WERI-Rb-1 (cell line): ENCODE measurements at places on chromosomes 1 and 21.

- no peak for DNase-seq
These were observed 524.2 kb downstream of the KIF26B start for GRCh38 chr1:245678860-245679411.

GRCh38 chr1:107795441-107795840, 169.5 kb downstream of the VAV3 start:
- no peak for DNase-seq

DNA sequence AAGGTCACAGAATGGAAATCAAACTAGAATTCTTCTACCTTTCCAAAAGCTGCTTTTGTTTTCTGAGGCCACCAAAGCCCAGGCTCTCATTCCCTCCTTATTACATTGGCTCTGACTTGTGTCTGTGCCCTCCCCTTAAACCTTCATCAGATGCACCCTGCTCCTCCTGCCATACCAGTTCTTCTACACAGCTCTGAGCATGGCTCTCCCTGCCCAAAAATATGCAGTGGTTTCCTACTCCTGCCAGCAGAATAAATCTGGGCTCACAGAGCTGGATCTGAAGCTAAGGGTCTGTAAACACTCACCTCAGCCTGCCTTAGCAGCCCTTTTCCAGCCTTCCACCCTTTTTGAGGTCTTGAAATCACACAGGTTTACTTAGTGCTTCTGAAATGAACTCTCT, 55.0 kb downstream of the TTC3 start:
- DNase-seq: no peak

DNA sequence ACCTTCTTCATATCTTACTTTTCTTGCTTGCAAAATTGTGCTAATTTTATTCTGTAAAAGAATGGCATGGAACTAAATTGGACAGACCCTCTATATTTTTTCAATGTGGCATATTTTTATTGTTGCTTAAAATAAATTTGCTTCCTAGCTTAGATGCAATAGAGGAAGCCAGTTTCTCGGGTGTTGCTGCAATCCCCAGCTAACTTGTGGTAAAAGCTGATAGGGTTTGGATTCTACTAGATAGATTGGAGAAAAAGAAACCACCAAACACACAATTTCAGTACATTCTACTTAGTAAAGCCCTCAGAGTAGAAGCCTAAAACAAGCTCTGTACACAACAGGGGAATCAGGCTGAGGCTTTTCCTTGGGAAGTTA, 49.5 kb upstream of the GCLM start:
- DNase-seq: no peak

DNA sequence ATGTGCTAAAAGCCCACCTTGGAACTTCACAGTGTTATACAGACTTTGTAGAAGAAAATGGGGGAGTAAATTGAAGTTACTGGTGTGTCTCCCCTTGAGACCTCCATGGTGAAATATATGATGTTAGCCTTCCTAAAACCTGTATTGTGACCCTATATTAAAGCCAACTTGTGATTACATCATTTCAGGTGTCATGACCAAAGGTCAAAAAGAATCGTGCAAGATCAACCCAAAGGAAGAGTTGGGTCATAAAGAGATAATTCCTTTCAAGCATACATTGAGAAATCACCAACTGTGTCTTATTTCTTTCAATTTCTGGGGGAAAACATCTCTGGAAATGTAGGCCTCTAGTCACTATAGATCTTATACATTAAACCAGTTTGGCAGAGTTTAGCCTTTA, 34.6 kb downstream of the GNAT2 start:
- DNase-seq: no peak

- peak; percentile 44 for DNase-seq
These were observed 68.6 kb upstream of the SPATA6 start for GRCh38 chr1:48540587-48540986.

DNA sequence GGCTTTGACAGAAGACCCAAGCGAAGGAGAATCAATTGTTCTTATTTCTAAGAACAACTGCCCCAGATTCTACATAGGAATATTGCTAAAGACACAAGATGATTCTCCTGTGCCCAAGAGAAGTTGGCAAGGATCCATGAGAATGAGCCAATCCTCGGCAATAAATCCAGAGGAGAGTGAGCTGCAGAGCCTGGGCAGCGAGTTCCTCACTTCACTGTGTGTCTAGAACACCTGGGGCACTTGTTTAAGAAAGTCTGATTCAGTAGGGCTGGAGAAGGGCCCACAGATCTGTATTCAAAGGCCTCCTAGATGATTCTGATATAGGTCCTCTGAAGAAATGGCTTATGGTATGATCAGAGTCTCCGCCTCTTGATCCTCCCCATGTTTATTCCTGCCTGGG, 31.8 kb downstream of the GADD45A start:
- DNase-seq: no peak

DNA sequence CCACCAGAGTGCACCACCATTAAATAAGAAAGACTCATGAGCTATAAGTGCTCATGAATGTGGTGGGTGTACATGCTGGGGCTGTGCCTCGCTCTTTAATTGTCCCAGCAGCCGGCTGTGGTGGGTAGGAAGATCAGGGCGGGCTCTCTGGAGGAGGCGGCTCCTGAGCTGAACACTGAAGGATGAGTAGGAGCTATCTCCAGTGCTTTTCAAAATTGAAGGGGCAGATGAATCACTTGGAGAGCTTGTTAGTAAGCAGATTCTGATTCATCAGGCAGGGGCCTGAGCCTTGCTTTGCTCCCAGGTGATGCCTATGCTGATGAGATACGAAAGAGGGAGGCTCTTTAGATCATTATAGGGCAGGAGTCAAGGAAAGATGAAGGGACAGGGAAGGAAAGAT, 54.1 kb downstream of the ETS2 start:
- DNase-seq: no peak

GRCh38 chr1:211476200-211476849, 15.6 kb downstream of the RD3 start:
- peak; percentile 94 for DNase-seq

GRCh38 chr1:182235952-182236650, 155.5 kb downstream of the GLUL start:
- DNase-seq: no peak

- DNase-seq: no peak
These were observed 25.4 kb downstream of the NUAK2 start for GRCh38 chr1:205296154-205296553.

- no peak for DNase-seq
These were observed 7.5 kb downstream of the CTPS1 start for GRCh38 chr1:40986956-40987355.

- DNase-seq: no peak
These were observed 351.3 kb upstream of the SGIP1 start for GRCh38 chr1:66182551-66183178.

DNA sequence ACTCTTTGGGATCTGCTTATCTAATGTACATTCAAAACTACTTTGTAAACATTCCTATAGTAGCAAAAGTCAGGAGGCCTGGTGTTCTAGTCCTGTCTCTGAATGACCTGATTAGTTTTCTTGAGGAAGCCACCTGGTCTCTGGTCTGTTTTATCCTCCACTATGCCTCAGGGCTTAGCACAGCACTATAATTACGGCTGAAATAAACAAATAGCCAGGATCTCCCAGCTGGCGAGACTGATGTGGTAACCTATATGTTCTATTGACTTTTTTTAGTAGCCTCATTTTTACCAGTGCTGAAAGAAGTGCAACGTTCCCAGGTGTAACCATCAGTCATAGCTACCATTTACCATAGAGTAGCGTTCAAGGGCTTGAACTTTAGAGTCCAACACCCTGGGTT, 24.2 kb upstream of the RPL11 start:
- DNase-seq: no peak

DNA sequence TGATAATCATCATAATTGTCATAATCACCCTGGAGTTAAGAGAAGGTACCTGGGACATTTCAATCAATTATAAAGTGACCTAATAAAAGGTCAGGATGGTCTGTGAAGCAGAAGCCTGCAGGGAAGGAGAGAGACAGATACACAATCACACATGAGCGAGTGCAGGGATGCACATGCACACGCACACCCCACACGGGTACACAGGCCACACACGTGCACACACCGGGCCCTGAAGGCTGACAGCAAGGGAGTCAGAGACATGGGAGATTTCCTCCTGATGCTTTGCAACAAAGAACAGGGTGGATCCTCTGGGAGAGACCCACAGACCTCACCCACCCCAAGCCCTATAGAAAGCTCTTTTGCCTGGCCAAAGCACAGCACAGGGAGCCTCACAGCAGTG, 82.3 kb upstream of the ZC3H12A start:
- no peak for DNase-seq

DNA sequence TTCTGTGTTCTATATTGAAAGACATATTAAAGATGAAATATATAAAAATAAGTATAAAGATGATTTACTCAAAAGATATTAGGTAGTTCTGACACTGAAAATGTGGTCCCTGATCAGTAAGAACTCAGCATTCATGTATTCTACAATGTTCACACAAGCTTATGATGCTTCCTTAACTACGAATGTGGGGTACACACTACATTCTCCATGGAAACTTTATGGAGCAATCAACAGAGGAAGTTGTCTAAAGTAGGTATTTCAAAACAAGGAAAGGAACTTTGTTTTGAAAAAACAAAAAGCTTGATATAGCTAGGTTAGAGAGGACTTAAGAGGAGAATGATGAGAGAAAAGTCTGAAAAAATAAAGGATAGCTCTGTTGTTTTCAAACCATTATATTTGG, 119.7 kb upstream of the RGS18 start:
- DNase-seq: no peak

DNA sequence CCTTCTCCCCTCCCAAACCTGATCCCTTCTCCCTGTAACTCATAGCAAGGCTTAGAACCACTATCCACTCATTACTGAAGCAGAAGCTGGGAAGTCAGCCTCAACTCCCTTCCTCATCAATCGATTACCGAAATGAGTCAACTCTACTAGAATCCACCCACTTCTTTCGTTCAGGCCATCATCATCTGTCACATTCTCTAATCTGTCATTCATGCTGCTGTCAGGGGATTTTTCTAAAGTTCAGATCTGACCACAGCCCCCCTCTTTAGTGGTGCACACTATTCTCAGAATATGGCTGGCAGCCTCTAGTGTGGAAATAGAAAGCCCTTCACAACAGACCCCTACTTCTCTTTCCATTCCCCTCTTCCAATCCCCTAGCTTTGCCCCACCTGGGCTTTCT, 5.1 kb downstream of the NT5C1A start:
- no peak for DNase-seq

- DNase-seq: no peak
These were observed 16.1 kb upstream of the LRRC3 start for GRCh38 chr21:44439211-44439600.
